Brain pericyte (primary cell): ENCODE measurements at places on chromosomes 13 and 19.

DNA sequence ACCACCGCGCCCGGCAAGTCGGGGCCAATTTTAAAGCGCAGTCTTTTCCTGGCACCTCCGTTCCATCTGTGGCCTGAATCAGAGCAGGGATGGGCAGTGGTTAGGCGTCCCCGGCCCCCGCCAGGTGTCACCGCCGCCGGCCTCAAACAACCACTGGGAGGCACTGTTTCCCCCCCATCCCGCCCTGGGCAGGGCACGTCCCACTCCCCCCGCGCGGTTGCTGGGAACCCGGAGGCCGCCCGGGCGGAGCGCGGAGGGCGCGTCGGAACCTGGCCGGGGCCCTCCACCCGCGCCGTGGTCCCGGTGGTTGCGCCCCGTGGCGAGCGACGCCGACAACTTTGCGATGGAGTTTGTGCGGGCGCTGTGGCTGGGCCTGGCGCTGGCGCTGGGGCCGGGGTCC is at the start of gene GRIN3B:
Gene GRIN3B (plus strand): TSS at position 325 of the 400 bp plus-strand sequence. CDS start 19 bp downstream, at position 344.
- DNase-seq, result no peak

DNA sequence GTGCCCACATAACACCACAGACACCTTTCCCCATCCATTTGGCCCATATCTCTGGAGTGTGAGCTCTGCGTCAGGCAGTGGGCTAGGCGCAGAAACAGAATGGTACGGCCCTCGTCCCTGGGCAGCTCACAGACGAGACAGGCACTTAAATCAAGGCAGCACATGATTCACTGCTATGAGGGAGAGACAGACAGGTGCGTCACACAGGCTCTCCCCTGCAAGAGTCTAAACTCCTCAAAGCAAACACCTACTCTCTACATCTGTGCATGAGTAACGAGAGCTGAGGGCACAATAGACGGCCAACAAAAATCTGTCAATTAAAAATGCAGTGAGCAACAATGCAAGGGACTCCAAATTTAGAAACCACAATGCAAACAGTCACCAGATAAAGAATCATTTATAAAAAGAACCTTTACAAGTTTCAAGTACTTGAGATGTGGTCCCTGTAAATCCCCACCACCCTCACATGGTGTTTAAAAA is 348.9 kb downstream of the UQCRFS1 start:
- no peak for DNase-seq

- no peak for DNase-seq
Measured at GRCh38 chr19:46452186-46452585, 19.2 kb downstream of the PNMA8A start.

DNA sequence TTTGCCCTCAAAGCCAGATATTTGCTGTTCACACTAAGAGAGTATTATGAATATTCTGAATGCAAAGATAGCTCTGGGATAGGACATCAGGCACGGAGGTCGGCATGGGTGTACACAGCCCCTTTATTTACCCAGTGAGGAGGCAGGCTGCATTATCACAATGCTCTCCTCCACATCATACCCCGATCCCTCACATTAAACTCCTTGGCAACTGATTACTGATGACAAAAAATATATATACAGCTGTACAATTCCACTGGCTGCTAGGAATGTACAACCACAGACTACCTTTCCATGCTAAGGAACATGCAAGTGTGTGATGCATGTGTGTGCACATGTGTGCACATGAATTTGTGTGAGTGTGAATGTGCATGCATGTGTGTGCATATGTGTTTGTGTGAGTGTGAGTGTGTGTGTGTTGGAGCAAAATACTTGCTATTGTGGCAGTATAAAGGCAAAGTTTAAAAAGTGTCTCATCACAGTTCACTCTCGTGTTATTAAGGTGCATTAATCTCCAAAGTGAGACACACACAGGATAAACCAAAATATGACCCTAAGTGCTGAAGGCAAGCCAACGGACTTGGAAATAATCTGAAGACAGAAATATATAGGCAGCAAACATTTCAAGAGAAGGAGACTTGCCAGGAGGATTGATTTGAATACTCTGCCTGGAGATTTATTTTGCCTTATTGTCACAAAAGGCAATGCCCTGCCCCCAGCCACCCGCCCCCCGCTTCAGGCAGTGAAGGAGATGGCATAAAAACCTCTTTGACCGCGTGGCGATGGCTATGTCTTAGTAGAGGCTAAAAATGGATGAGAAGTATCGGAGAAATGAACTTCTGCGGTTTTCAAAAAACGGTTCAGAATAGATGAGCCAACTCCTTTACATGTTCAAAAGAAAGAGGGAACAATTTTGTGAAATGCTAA is 274.8 kb downstream of the TSHZ3 start:
- DNase-seq, result no peak

GRCh38 chr19:47049307-47049700 is 880 bp upstream of the TMEM160 start:
- no peak for DNase-seq

GRCh38 chr13:112893570-112894422 is 75.2 kb upstream of the MCF2L start:
- no peak for DNase-seq

GRCh38 chr19:6210721-6211600 is 68.8 kb downstream of the MLLT1 start:
- DNase-seq, result no peak

- DNase-seq, result no peak
Measured at GRCh38 chr13:62294244-62294643, 878.6 kb upstream of the PCDH20 start.

- no peak for DNase-seq
Measured at GRCh38 chr13:109114991-109115390, 485.6 kb downstream of the MYO16 start.
